GM10248 (cell line): ENCODE measurements at places on chromosomes 2 and 18.
A peak's percentile ranks its signal among the peaks of the same experiment; 100 is the strongest.

- no peak for DNase-seq
Measured at GRCh38 chr2:232539298-232540231, at the start of gene CHRNG. Gene CHRNG (plus strand): TSS chr2:232539692. CDS start chr2:232539748, 56 bp downstream.

DNA sequence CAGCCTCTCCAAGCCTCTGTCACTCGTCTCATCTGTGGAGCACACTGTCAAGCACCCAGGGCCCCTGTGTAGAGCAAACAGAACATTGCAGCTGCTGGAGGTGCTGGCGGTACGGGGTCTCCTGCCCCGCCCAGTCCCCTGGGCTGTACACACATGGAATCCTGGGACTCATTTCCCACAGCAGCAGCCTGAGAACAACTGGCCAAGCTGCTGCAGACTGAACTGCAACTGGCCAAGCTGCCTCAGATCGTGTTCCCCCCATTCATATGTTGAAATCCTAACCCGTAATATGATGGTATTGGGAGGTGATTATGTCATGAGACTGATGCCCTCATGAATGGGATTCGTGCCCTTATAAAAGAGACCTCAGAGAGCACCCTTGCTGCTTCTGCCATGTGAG, 130.5 kb downstream of the NCK2 start:
- DNase-seq = no peak

GRCh38 chr2:177419274-177419673, 26.7 kb downstream of the AGPS start:
- no peak for DNase-seq

GRCh38 chr2:172972005-172972619, 103.5 kb upstream of the MAP3K20 start:
- peak; percentile 57 for DNase-seq

DNA sequence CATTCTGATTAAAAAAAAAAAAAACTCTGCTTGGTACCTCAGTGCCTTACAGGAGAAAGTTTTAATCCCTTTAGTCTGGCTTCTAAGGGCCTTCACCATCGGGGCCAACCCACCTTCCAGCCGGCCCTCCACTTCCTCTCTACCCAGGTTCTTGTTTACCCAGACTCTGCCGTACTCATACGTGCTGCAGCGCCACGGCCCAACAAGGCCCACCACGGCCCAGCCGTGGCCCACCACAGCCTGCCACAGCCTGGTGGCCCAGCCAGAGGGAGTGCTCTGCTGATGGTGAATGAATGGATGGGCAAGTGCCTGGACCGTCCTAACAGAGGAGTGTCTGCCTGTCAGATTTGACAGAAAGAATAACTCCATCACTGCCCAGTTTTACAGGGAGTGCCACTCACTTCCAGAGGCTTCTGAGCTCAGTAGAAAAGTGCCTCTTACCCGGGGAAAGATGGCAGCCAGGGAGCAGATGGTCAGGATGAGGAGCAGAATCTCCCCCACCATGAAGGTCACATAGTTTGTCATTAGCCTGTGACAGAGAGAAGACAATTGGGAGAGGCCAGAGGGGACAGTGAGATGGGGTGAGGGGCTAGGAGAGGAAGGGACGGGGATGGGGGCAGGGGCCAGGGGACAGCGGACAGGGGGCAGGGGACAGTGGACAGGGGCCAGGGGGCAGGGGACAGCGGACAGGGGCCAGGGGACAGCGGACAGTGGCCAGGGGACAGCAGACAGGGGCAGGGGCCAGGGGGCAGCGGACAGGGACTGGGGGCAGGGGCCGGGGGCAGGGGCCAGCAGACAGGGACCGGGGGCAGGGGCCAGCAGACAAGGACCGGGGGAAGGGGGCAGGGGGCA, 38.2 kb downstream of the CENPO start:
- DNase-seq = no peak

DNA sequence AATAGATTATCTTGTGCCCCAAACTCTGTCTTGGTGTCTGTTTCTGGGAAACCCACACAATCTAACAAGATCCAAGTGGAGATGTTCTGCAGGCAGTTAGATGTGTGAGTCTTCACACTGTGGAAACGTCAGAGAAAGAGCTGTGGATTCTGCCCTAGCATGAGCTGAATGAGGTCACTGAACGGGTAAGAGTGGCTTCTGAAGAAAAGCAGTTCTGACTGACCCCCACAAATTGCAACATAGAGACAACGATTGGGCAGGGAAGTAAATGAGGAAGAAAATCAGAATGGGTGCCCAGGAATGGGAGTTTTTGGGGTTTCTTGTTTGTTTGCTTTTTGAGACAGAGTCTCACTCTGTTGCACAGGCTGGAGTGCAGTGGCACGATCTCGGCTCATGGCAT, 12.9 kb upstream of the RPL37A start:
- DNase-seq = no peak

DNA sequence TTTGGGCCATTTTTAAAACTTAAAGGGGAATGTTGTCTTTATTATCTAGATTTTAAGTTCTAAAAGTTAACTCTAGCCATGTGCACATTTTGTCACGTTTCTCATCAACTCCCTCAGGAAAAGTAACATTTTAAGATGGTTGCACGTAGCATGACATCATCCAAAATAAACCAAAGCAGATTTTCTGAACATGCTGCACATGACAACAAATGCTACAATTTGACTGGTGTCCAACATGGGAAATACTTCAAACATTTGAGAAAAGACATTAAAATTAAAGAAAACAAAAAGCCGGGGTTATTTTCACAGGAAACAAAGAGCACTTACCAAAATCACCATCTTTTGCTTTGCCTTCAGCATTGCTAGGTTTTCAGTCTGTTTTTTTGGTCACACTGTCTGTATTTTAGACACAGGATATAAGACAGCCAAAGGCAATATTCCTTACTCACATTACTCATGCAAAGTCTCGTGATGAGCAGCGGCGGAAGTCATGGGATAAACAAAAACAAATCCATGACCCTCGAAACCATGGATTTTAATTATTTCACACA, 51.3 kb upstream of the RND3 start:
- no peak for DNase-seq

DNA sequence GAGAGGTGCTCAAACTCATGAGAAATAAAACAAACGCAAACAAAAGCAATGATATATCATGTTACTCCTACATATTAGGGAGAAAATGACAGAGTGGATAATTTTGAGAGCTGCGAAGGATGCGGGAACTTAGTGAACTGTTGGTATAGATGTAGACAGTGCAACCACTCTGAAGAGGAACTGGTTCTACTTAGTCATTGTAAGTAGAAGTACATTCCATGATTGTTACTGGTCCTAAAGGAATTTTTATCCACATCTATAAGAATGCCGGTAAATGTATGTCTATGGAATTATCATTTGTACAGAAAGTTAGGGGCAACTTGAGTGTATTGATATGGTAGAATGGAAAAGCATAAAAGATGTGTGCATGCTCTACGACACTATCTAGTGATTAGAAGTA, 1238.4 kb downstream of the LRP1B start:
- DNase-seq = no peak

GRCh38 chr2:196040218-196040617, 28.4 kb downstream of the DNAH7 start:
- no peak for DNase-seq

DNA sequence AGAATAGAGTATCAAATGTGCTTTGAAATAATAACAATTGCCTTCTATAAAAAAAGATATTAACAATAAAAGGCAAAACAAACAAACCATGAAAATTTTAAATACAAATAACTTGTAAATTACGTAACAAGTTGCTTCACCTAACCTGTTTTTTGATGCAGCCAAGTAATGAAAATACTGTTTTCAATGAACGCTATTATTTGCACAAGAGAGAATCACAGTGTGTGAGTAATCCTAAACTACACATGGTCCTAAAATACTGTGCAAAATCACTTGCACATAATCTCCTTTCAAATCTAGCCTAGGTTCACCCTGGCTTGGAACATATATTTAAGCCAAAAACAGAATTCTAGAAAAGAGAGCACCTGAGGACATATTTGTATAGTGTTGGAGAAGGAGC, 98.9 kb downstream of the CCDC148 start:
- no peak for DNase-seq

GRCh38 chr18:64276311-64277090, 127.6 kb upstream of the LINC00305 start:
- no peak for DNase-seq

GRCh38 chr2:208542465-208543041, 136.0 kb downstream of the PTH2R start:
- no peak for DNase-seq

- no peak for DNase-seq
Measured at GRCh38 chr2:7811073-7811472, 870.8 kb upstream of the ID2 start.

DNA sequence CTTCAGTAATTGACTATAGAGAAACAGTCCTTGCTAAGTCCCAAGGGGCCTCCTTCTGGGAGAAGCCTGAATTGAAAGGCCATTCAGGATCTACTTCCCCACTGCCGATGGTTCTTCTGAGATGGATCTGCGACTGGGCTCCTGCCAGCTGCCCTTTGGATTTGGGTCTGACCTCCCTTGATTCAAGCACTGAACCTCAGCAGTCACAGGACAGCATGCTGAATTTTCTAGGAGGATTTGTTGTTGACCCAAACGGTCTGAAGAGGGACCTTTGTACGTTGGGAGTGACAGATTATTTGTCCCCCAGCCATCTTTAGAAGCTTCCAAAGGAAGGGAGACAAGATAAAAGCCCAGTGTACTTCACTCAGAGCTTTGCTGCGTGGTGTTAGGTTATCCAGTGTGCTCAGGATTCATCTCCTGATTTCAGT, 67.1 kb downstream of the NXPH2 start:
- no peak for DNase-seq

- DNase-seq = no peak
Measured at GRCh38 chr2:84857566-84857965, 23.3 kb downstream of the TRABD2A start.

GRCh38 chr2:17242813-17243485, 275.3 kb downstream of the RAD51AP2 start:
- no peak for DNase-seq

DNA sequence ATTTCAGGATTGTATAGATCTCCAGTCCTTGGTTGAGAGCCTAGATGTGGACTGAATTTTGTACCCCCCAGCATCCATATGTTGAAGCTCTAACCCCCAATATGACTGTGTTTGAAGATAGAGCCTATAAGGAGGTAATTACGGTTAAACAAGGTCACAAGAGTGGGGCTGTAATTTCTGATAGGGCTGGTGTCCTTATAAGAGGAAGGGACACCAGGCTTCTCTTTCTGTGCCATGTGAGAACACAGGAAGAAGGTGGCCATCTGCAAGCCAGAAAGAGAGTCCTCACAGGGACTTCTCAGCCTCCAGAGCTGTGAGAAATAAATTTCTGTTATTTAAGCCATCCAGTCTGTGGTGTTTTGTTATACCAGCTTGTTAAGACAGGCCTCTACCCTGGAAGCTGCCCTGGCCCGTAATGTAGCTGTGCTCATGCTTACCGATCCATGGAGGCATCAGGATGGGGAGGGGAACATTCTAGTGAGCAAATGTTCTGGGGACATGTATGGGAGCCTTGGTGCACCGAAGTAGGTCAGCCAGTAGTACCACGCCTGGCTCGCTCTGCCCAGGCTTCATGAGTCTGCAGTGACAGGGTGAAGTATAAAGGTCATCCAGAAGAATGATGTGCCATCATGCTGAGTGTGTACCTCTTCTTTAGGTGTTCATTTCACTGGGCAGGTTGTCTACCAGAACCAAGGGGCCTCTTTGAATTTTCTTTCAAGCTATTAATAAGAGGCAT, 16.1 kb downstream of the RASGRP3 start:
- DNase-seq = no peak

- DNase-seq = no peak
Measured at GRCh38 chr2:492178-492577, 185.0 kb downstream of the TMEM18 start.

- no peak for DNase-seq
Measured at GRCh38 chr2:111698743-111699554, 185.0 kb downstream of the ANAPC1 start.

DNA sequence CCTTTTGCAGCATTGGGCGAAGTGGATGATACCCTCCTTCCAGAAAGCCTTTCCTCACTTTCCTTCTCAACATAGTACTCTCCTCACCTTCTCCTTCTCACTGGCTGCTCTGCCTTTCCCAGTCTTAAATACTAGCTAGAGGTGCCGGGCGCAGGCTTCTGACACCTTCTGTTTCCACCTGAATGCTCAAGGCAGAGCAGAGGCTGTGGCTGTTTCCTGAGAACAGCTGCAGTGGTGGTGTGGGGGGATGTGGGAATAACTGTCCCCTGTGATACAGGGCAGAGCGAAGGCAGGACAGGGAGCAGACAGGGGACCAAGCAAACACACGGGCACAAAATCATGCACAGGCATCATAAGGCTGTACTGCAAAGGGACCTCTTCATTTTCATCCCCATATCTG, 303.1 kb downstream of the SS18 start:
- no peak for DNase-seq

DNA sequence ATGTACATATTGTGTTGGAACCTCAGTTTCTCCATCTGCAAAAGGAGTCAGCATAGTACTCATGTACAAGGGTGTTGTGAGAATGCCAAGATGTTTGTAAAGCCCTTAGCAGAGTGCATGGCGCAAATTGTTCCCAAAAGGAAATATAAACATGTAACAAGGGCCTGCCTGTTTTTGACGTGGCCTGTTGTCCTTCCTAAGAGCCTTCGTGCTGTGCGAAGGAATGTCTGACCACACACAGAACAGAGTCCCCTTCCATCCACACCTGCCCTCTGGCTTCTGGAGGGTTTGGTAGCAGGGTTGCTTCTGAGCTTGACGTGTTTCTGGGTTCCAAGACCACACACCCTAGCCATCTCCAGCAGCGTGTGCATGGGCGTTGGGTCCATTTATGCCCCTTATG, 34.9 kb downstream of the CABLES1 start:
- DNase-seq = no peak

- DNase-seq = no peak
Measured at GRCh38 chr2:77513191-77513590, 9.0 kb downstream of the LRRTM4 start.

GRCh38 chr2:60556576-60557485, 3.4 kb upstream of the BCL11A start:
- no peak for DNase-seq

- DNase-seq = no peak
Measured at GRCh38 chr2:10614939-10615338, 74.8 kb downstream of the NOL10 start.

DNA sequence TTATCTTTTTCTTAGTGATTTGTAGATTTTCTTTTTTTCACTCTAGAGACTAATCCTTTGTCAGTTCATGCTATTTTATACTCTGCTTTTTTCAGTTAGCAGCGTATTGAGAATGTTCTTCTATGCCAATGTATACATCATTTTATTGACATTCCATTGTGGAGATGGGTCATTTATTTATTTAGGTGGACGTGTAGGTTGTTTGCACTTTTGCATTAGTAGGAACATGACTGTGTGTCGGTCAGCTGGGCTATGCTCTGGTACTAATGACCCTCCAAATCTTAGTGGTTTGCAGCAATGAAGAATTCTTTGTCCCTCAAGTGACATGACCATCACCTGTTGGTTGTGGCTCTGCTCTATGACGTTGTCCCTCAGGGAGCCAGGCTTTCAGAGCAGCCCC, 33.6 kb downstream of the HPCAL1 start:
- DNase-seq = no peak

GRCh38 chr2:21288739-21289520, 165.2 kb downstream of the TDRD15 start:
- DNase-seq = no peak

GRCh38 chr18:32177530-32177929, 12.3 kb upstream of the MEP1B start:
- no peak for DNase-seq

- no peak for DNase-seq
Measured at GRCh38 chr2:208297961-208298360, 31.9 kb downstream of the PIKFYVE start.

- DNase-seq = no peak
Measured at GRCh38 chr2:25368660-25369059, 26.9 kb upstream of the DNMT3A start.

GRCh38 chr2:55976681-55977080, 53.1 kb upstream of the EFEMP1 start:
- no peak for DNase-seq

- DNase-seq = no peak
Measured at GRCh38 chr2:33363325-33364298, 112.8 kb upstream of the RASGRP3 start.
